Stimulated activated memory B cell treated with anti-CD40 and anti-IgM and Interleukin-4, amounts not matched to agents 10 μg/mL and 1 μg/mL and 100 μg/mL, for 72 hours (primary cell): ENCODE measurements at places on chromosomes 16 and 17.
A peak's percentile ranks its signal among the peaks of the same experiment; 100 is the strongest.

- H3K4me1 ChIP-seq: peaks cover 14% of the 10 kb centered on the region
- peaks cover 34% of the 10 kb centered on the region for H3K27me3 ChIP-seq
- no peak overlapping the region for H3K27ac ChIP-seq
- no peaks in the 10 kb centered on the region for H3K36me3 ChIP-seq
- H3K4me3 ChIP-seq: no peak overlapping the region
Observed at GRCh38 chr17:19414396-19415280, 3.6 kb downstream of the RNF112 start.

- no peaks in the 10 kb centered on the region for H3K36me3 ChIP-seq
- H3K27me3 ChIP-seq: peaks cover 45% of the 10 kb centered on the region
Observed at GRCh38 chr16:66660422-66661209, 35.9 kb downstream of the CMTM4 start.

GRCh38 chr17:44221084-44221861 is 1.8 kb upstream of the UBTF start:
- peaks cover 6% of the 10 kb centered on the region for H3K36me3 ChIP-seq
- H3K4me1 ChIP-seq: peaks cover 26% of the 10 kb centered on the region
- H3K27ac ChIP-seq: peak overlapping the region; percentile 90
- H3K27me3 ChIP-seq: no peaks in the 10 kb centered on the region
- peak; percentile 46 for ATAC-seq
- H3K4me3 ChIP-seq: peak overlapping the region; percentile 89

GRCh38 chr17:80000981-80001775 is 34.5 kb downstream of the TBC1D16 start:
- ATAC-seq: no peak
- no peak overlapping the region for H3K4me3 ChIP-seq
- peaks cover 21% of the 10 kb centered on the region for H3K4me1 ChIP-seq
- no peak overlapping the region for H3K27ac ChIP-seq
- no peaks in the 10 kb centered on the region for H3K36me3 ChIP-seq
